Activated CD8-positive, alpha-beta T cell treated with anti-CD3 and anti-CD28 coated beads for 36 hours (primary cell): ENCODE measurements at places on chromosomes 2 and 18.

- DNase-seq = no peak
These were observed 334.5 kb upstream of the MMADHC start for GRCh38 chr2:149921911-149922616.

DNA sequence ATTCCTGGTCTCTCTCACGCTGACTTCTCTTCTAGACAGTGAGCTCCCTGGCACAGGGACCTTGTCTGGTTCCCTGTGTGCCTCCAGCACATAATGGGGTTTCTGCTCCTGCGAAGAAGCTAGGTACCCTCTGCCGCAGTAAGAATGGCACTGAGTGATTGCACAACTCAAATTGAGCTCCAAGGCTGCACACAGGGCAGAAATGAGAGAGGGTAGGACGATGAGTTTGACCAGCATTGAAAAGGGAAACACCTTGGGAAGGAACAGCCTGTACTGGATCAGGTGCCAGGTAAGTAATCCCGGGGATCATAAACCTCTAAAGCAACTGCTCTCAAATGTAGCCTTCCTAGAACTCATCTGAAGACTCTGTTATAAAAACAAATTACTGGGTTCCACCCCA is 21.0 kb upstream of the MSGN1 start:
- no peak for DNase-seq

DNA sequence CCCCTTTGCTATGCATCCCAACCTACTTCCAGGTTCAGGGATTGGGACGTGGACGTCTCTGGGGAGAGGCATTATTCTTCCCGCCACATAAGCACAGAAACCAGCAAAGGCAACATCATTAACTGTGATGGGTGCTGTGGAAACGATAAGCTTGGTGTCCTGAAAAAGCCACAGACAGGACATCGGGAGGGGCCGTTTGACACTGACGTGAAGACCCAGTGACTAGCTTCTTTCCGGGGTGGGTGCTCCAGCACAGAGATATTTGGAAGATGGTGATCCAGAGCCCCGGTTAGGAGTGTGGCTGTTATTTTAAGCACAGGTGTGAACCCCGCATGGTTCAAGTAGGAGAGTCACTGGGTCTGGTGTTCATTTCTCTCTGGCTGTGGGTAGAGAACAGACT is 163.8 kb upstream of the HDAC4 start:
- no peak for DNase-seq

GRCh38 chr2:6880200-6880733 is 2.7 kb downstream of the RSAD2 start:
- DNase-seq = no peak

DNA sequence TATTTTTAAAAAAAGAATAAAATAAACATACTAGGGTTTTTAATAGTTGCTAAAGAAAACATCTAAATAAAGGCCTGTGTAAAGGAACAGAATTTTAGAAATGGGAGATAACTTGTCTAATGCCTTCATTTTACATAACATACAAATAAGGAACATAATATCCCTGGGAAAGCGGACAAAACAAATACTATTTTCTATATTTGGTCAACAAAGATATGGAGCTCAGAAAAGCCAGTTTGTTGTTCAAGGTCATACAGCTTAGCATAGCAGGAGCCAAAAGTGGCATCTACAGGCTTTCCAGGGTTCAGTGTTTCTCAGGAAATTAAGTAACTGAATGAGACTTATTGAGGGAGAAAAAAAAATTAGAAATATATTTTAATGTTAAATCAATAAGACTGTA is 73.4 kb upstream of the CD226 start:
- no peak for DNase-seq

- DNase-seq = no peak
These were observed 179.4 kb upstream of the ZFP36L2 start for GRCh38 chr2:43405829-43406228.

DNA sequence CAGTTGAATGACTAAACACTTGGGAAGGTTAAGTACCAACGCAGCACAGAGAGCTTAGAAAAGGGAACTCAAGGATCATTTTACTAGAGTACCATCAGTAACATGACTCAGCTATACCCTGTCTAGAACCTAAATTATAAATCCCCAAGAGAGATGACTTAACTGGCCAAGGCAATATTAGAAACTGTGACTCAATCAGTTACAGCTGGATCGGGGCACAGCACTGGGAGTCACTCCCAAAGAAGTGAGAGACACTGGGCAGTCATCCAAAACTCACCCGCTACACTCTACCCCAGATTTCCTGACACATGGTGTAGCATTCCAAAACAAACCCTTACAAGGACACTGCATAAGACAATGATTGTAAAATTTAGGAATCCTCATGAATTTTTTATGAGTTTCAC is 17.7 kb downstream of the IWS1 start:
- no peak for DNase-seq

DNA sequence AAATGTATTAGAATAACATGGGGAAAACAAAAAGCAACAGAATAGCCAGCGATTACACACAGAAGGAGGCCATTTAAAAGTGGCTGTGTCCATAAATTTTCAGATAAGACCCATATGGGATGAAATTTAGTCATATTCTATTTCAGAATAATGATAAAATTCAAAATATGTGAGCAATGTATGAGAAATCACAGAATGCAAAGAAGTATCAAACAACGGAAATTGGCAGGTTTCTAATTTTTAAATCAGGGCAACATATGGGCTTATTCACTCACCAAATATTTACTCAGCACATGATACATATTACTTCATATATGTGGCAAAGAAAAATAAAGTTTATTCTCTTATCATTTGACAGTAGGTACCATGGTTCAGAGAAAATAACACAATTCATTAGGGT is 208.5 kb downstream of the GRB14 start:
- DNase-seq = no peak

DNA sequence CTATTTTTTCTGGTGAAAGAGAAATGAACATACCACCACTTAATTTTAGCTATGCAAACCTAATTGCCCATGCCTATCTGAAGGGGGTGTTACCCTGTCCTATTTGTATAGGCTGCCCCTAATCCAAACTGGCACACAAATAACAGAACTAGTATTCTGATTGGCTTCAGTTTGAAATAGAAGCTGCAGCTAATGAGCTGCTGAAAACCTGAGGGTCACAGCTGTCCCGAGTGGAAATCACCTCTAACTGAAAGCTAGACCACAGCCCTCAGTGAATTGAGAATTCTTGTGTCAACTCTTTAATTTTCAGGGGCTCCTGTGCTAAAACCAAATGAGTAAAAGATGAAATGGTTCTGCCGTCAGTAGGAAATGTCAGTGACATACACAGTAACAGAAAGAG is 28.7 kb downstream of the CCDC141 start:
- no peak for DNase-seq

DNA sequence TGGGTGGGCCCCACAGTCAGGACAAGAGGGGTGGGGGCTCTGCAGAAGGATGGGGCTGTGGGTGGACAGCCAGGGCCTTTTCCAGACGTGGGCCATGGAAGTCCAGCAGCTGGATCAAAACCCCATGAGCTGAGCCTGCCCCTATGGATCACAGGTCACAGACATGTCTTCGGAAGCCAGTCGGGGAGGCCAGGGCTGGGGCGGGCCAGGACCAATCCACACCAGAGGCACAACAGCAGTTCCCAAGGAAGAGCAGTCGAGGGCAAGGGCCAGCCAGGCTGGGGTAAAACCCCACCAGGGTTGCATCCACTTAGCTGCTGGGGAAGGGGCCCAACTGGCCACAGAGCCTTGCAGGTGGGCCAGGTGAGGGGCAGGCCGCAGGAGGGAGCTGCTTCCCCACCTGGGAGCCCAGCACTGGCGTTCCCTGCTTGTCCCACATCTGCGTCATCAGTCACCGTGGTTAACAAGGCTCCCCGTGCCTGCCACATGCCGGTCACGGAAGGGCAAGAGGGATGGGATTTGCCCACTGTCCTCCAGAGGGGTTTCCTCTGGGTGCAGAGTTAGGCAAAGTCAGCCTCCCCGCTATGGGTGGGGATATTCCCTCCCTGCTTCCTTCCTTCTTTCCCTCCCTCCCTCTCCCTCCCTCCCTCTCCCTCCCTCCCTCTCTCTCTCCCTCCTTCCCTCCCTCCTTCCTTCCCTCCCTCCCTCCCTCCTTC is 46.4 kb upstream of the ODC1 start:
- DNase-seq = no peak

DNA sequence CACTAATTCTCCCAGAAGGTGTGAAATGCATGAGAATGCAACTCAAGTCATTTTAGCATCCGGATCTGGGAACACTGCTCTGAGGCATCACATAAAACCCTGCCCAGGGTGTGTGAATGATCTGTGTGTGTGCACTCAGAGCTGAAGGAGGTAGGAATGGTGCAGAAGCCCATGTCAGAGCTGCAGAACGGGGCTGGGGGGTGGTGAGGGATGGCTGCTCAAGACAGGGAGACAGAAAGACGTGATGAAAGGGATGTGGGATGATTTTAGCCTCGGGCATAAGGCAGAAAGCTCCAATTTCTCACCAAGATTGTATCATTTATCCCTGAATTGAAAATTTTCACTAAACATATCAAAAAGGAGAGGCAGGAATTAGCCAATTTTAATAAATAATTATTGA is 369.1 kb downstream of the EIPR1 start:
- no peak for DNase-seq

GRCh38 chr2:106997204-106997603 is 111.2 kb upstream of the ST6GAL2 start:
- DNase-seq = no peak

GRCh38 chr2:145743011-145743410 is 1223.1 kb upstream of the ZEB2 start:
- no peak for DNase-seq

DNA sequence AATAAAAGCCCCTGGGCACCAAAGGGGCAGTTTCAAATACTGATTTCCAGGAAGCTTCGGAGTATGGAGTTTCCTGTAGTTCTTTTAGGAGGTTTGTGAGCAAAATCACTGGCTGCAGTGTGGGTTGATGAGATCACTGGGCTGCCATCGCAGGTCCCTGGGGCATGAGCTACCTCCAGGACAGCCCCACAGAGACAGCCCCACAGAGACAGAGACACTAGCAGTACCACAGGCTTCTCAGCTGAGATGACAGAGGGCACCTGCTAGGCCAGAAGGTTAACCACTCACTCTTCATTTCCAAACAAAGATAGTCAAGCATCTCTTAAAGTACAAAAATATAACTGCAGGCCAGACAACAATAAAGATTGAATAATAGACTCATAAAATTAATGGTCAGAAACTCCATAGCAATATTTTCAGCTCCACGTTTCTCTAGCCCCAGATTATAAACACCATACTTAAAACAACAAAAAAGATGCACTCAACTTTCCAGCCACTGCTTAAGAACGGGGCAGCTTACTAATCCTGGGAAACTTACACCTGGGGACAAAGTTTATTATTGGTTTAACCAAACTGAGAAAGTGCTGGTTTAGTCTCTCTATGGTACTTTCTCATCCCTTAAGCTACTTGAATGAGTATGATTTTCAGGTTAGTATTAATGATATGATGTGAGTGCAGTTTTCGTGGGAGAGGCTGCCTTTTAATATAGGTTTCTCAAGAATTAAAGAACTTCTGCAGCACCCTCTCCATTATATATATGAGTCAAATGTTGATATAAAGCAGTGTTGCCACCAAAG is 11.6 kb downstream of the AFF3 start:
- DNase-seq = no peak

- no peak for DNase-seq
These were observed 13.0 kb upstream of the RTN4 start for GRCh38 chr2:55063226-55063625.

DNA sequence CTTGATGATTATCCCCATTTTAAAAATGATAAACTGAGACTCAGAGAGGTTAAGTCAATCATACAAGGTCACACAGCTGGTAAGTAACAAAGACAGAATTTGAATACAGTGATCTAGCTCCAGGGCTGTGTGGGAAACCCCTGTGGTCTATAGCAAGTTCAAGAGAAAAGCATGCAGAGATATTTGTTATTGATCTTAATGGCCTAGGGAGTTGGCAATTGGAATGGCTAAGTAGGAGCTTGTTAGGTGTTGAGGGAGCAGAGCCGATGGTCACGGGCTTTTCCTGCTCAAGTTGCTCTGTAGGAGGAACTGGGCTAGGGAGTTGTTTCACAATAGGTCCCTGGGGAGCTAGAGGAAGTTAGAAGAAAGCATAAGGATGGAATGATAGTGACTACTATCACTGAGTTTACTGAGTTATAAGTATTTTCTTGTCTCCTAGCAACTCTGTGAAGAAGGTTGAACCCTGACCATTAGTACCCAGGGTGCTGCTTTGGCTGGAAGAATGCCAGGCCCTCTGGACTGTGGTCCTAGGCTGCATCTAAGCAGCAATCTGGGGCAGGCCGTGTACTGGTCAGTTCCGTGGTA is 30.0 kb downstream of the RNF125 start:
- peak; percentile 57 for DNase-seq

DNA sequence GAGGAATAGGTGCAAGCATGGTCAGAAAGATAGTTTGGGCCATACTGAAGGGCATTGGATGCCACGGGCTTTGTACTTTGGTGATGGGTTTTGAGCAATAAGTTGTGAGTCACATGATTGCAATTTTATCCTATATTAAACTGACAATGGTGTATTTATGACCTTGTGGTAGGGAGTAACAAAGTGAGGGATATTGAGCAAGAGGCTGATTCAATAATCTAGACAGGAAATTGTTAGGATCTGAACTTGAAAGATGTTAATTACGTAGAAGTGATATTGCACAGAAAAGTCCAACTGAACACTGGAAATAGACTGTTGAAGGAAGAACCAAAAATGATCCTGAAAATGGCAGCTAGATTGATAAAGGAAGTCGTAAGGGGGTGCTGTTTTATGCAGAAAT is 46.6 kb upstream of the TCF4 start:
- DNase-seq = no peak

GRCh38 chr2:53098696-53099078 is 668.9 kb upstream of the CHAC2 start:
- DNase-seq = no peak

GRCh38 chr18:58067601-58068000 is 23.6 kb downstream of the NEDD4L start:
- no peak for DNase-seq

- DNase-seq = no peak
These were observed 80.9 kb downstream of the BCL2 start for GRCh38 chr18:63238693-63239075.

GRCh38 chr2:56714400-56714799 is 530.6 kb downstream of the CCDC85A start:
- no peak for DNase-seq

GRCh38 chr2:45993476-45993991 is 303.7 kb upstream of the EPAS1 start:
- DNase-seq = peak; percentile 78

- DNase-seq = no peak
These were observed 10.4 kb downstream of the RNF152 start for GRCh38 chr18:61882296-61883004.

- DNase-seq = no peak
These were observed 1.5 kb downstream of the MBD5 start for GRCh38 chr2:148022351-148022750.

DNA sequence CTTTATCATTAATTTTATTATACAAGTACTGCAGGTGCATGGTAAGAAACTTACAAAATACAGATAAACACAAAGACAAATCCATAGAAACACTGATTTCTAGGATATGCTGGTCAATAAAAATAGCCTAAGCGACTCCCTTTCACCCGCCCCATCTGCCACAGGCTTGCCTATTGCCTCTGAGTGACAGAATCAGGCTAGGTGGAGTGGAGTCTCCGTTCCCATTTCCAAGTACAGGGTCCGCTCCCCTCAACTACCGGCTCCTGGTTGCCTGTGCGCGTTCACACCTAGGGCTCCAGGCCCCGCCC is 201 bp upstream of the TRAPPC12 start:
- no peak for DNase-seq

GRCh38 chr2:227703961-227704360 is 13.9 kb downstream of the SLC19A3 start:
- no peak for DNase-seq
